ENCODE measurements at places on chromosomes 7 and 10.

- DNase-seq, result peak; percentile 75
Observed at GRCh38 chr7:1176891-1177373, 16.9 kb upstream of the ZFAND2A start.

- DNase-seq, result no peak
Observed at GRCh38 chr10:124660404-124661125, 83.6 kb downstream of the FAM53B start.

DNA sequence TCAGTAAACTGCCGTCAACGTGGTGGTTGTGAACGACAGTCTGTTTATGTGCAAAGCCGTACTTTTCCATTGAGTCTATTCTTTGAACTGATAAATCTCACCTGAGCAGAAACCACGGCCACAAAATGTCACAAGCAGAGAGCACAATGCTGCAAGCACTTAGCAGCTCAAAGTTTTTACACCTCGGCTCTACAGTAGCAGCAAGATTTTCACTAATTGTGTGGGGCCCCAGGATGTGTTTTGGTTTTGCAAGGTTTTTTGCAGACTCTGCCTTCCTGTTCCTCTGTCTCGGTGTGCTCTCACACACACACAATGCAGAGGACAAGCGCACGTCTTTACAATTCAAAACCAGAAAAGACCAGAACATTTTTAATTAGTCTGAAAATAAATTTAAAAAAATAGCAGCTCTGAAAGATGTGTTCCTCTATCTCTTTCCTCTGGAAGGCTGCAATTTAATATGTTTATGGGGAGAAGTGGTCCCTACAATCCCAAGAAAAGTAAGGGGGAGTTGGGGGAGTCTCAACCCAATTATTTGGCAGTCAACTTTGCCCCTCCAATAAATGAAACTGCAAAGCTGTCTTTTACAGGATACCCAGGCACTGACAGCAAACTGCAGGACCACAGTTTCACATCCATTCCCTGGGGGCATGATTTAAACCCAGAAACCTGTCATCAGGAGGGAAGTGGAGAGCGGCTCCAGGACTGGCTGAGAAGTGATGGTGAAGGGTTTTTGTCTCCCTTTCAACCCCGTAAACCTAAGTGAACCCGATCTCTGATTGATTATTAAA is 73.8 kb upstream of the SFMBT2 start:
- peak; percentile 20 for DNase-seq

DNA sequence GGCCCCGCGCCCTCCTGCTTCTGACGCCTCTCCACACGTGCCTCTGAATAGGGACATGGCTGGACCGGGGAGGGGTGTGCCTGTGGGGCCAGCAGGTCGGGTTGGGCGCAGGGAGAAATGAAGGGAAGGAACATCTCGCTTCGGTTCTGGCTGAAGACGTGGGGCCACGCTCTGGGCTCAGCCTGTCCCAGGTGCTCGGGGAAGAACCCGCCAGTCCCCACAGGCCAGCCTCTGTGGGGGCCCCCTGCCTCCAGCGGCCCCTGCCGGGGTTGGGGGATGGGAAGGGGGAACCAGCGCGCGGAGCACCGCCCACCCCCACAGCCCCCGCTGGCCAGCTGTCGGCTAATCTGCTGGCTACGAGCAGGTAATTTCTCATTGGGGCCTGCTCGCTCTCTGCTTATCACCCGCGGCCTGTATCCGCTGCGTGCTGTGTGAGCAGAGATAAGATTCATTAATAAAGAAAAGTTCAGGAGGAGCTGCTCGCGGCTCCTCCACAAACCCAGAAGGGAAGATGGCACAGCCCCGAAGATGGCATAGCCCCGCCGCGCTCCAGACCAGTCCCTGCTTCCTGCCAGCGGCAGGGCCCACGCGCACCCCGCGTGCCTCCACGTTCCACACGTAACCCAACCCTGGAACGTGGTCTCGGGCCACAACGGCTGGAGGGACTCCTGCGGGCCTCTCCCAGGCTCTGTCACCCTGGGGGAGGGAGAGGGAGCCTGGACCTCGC is 186.2 kb downstream of the ELFN1 start:
- no peak for DNase-seq

Measured in T-helper 9 cell (primary cell).